ENCODE measurements at places on chromosomes 7 and 10. TPM values are rescaled to one million over a fixed set of nuclear protein-coding genes. Genes with fewer than 3 reads are reported as not detected.

Gene NUTM2E
- total RNA-seq = 0.43 TPM

Gene WEE2
- total RNA-seq = not detected

Gene PNLIPRP2
- total RNA-seq = 0.06 TPM

Gene RNF133
- total RNA-seq = not detected

Gene NOM1
- total RNA-seq = 20.5 TPM

Gene ANXA8L1
- 122 TPM for total RNA-seq

Gene PLPP4
- total RNA-seq = 0.11 TPM

Gene SPDYE1
- total RNA-seq = not detected

Gene SPDYE18
- 0.14 TPM for total RNA-seq

Gene EN2
- total RNA-seq = 0.83 TPM

Gene AKR1C3
- total RNA-seq = 1,121 TPM

Gene UBN2
- total RNA-seq = 2.5 TPM

Gene GBX1
- not detected for total RNA-seq

Gene MOGAT3
- total RNA-seq = not detected

Gene SPACDR
- 0.92 TPM for total RNA-seq

Gene NPC1L1
- total RNA-seq = 0.06 TPM

Gene CALML5
- total RNA-seq = not detected

Gene C7orf57
- total RNA-seq = 0.32 TPM

Gene TMUB1
- total RNA-seq = 58.8 TPM

Gene CHRM2
- total RNA-seq = not detected

Gene FOXI2
- total RNA-seq = not detected

Gene ZNF365
- total RNA-seq = 0.91 TPM

Measured in A549 treated with AZD2906 at 1 μM for 4 hours (cell line).